Head of caudate nucleus (tissue), 42 donors: ENCODE measurements at places on chromosomes 11 and 22.

GRCh38 chr22:50490531-50491308 lies 4.1 kb downstream of the MIOX start:
- DNase-seq: no peak

DNA sequence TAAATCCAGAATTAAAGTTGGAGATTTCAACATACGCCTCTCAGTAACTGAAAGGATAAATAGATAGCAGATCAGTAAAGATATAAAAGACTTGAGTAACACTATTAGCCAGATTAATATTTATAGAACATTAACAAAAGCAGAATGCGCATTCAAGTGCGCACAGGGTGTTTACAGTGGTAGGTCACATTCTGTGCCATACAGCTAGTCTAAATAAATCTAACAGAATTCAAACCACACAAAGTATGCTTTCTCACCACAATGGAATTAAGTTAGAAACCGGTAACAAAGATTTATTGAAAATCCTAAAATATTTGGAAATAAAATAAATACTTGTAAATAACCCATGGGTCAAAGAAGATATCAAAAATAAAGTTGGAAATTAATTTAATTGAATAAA lies 341.0 kb downstream of the DYNC2H1 start:
- no peak for DNase-seq

- DNase-seq: no peak
Measured at GRCh38 chr11:63869171-63869591, 30.3 kb downstream of the MARK2 start.

DNA sequence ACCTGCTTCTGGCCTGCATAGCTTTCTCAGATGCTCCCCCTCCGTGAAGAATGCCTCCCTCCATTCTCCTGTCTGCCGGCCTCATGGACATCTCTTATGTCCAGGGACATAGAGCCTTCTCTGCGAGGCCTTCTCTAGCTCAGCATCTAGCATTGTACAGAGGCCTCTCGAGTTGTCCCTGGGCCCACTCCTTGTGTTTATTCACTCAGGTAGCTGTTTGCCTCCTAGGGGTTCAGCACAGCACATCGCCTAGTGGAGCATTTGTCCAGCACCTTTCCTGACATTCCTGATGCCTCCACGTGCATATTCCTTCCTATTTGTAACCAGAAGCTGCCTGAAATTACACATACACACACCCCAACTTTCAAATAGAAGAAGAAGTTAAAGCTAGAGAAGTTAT lies 101.3 kb downstream of the TBC1D22A start:
- no peak for DNase-seq

DNA sequence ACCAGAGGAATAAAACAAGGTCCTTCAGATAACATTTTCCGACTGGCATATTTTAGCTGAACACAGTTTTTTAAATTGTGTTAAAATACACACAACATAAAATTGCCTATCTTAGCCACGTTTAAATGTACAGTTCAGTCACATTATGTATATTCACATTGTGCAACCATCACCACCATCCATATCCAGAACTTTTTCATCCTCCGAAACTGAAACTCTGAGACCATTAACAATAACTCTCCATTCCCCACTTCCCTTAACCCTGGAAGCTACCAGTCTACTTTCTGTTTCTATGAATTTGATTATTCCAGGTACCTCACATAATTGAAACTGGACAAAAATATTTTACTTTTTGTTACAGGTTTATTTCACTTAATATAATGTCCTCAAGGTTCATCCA lies 213.3 kb downstream of the ETS1 start:
- DNase-seq: no peak

DNA sequence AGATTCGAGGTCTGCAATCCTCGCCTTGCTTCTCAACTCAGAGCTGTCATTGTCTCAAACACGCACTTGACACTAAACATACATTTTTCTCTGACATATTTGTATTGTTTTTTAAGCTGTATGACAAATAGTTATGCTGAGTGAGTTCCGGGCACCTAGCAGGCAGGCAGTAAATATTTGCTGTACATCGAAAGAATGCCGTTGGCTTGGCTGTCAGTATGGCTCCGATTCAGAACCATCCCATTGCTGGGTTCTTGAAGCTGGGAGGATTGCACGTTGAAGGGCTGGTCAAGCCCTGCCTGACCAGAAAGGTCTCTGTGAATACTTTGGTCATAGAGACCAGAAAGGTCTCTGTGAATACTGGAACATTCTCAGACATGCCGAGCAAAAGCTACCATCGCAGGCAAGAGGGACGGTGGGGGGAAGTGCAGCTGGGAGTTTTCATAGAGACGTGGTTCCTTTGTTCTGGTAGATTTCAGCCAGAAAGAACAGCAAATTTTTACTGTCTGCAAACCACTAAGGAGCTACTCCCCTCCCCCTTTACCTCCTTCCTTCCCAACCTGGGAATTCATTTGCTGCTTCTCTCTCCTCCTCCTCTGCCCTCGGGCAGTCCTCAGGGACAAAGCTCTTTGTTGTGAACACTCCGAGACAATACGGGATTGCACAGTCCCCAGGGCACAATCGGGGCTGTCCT lies 202.2 kb upstream of the SORL1-AS1 start:
- DNase-seq: no peak

- peak; percentile 2 for DNase-seq
Measured at GRCh38 chr22:30857791-30858190, 110.8 kb downstream of the MORC2 start.

DNA sequence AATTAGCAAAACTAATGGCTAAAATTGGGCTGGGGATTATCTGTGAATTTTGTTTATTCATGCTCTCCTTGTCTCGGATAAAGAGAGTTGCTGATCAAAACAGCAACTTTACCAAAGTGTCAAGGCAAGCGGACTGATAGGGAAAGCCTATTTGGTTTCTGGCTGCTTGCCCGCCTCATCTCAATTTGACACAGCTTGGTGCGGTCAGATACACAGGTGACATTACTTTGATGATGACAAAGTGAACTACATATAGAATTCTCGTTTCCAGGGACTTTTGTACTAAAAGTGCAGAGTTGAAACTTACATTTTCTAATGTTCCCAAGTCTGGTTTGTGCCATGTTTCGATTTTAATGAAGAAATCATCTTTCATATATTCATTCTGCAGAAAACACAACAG lies 22.8 kb downstream of the PITPNB start:
- DNase-seq: no peak

DNA sequence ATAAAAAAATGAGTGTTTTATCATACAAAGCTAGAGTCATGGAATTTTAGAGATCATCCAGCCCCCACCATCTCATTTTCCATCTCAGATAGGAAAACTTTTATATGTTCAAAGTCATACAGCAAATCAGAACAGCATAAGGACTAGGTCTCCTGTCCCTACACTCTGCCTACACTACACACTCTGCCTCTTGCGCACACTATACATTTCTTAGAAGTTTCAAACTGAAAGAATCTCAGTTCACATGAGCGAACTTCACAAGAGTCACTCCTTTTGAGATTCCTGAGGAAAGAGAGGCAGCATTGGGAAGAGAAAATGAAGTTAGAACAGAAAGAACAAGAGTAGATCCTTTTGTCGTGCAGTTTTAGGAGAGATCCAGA lies 36.5 kb downstream of the ART5 start:
- DNase-seq: no peak

DNA sequence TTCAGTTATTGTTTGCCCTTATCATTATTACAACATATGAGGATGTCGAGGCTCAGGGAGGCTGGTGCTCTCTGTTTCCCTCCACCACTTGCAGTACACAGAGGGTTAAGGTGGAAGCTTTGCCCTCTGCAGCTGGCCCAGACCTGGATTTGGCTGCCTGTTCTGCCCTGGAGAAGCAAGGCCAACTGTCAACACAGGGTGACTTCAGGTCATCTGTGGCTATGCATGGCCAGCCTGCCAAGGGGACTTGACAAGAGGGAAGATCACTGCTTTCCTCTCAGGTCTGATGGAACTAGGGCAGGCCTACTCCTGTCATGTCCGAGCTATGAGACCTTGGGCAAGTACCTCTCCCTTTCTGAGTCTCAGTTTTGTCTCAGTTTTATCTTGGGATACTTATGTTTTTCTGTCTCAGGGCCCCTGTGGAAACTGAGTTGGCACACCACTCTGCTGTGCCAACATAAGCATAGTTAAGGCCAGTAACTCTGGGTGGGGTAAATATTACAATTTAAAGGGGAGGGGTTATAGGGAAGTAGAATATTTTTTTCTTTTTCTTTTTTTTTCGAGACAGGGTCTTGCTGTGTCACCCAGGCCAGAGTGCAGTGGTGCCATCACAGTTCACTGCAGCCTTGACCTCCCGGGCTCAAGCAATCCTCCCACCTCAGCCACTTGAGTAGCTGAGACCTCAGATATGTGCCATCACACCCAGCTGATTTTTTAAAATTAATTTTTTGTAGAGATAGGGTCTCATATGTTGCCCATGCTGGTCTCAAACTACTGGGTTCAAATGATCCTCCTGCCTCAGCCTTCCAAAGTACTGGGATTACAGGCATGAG lies 2.4 kb upstream of the THRSP start:
- DNase-seq: no peak

DNA sequence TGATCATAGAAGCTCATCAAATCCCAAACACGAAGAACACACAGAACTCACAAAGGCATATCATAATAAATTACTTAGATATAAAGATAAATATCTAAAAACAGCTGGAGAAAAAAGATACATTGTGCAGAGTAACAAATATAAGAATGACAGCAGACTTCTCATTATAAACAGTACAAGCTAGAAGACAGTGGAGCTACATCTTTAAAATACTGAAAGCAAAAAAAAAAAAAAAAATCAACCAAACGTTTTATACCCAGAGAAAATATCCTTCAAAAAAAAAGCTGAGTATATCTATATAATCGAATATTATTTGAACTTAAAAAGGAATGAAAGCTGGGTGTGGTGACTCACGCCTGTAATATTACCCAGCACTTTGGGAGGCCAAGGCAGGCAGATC lies 90.0 kb downstream of the SBF2 start:
- DNase-seq: no peak

- no peak for DNase-seq
Measured at GRCh38 chr22:50061824-50062355, 3.8 kb upstream of the TTLL8 start.

GRCh38 chr11:57700425-57700824 lies 11.6 kb downstream of the MED19 start:
- DNase-seq: no peak

DNA sequence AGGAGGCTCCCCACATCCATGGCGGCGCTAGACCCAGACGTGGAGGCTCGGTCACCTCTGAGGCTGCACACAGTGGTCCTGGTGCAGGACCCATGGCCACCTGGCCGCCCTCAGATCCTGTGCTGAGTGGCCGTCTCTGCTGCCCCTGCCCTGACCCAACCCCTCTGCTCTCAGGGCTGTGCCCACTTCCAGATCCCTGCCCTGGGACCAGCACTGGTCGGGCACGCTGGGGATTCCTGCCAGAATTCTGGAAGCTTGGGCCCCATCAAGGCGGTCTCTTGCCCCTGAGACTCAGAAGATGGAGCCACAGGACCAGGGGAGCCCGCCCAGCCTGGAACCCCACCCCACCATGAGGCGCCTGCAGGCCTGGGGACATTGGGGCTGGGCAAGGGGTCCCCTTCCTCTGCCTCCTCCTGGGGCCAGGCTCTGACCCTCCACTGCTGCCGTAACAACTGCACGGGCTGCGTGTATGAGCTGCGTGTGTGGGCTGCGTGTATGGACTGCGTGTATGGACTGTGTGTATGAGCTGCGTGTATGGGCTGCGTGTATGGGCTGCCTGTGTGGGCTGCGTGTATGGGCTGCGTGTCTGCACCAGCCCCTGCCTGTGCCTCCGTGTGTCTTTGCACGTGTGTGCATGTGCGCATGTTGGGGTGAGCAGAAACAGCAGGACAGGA lies 48.7 kb downstream of the IGLL1 start:
- DNase-seq: no peak

GRCh38 chr11:91859666-91860065 lies 365.0 kb upstream of the FAT3 start:
- no peak for DNase-seq

DNA sequence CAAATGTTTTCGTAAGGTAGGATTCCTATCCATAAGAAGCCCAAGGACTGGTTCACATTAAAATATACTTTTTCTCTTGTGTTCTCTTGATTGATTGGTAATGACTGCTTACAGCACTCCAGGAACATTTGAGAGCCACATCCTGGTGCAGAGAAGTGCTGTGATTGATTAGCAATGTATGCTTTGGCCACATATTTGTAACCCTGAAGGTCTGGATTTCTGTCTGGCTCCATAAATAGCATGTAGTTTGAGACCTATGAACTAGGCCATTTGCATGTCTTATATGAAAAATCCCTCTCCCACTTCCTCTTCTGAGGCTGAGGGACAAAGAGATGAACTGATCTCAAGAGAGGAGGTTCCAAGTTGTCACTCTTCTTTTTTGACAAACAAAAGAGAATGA lies 49.3 kb upstream of the CD44 start:
- DNase-seq: no peak

- no peak for DNase-seq
Measured at GRCh38 chr11:104136861-104137260, 27.1 kb downstream of the PDGFD start.

GRCh38 chr11:69475866-69476471 lies 5.5 kb upstream of the LINC01488 start:
- DNase-seq: no peak

GRCh38 chr11:111629499-111629898 lies 27.2 kb downstream of the SIK2 start:
- DNase-seq: no peak

GRCh38 chr11:119676461-119677020 lies 52.5 kb downstream of the NECTIN1 start:
- DNase-seq: no peak

DNA sequence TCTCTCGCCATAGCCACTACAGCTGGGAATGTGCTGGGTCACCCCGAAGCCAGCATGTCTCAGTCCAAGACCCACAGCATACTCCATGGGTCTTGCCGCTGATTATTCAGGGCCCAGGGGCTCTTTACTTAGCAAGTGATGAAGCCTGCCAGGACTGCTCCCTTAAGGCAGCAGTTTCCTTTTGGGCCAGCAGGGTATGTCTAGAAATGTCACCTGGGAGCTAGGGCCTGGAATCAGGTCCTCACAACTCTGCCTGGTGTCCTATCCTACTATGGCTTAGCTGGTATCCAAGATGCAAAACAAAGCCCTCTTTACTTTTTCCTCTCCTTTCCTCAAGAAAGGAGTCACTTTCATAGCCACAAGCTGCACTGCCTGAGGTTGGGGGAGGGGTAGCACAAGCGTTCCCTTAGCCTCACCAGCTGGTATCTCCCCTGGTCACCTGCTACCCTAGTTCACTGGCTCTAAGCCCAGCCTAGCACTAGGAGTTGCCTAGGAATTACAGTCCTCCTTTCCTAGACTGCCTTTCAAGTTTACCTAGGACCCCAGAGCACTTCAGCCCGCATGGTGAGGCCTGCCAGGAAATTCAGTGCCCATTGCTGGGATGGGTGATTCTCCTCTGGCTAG lies 22.6 kb upstream of the NCR3LG1 start:
- DNase-seq: no peak

- DNase-seq: no peak
Measured at GRCh38 chr11:69481393-69481844, at the start of gene LINC01488. LINC01488 (plus strand) TSS chr11:69481663.

- no peak for DNase-seq
Measured at GRCh38 chr11:56716379-56716854, 17.5 kb downstream of the OR9G1 start.

GRCh38 chr11:7515447-7515886 lies 1.7 kb downstream of the PPFIBP2 start:
- no peak for DNase-seq

GRCh38 chr11:1208144-1208393 lies 14.8 kb upstream of the MUC5B start:
- no peak for DNase-seq

- no peak for DNase-seq
Measured at GRCh38 chr11:112748713-112749543, 212.3 kb upstream of the NCAM1 start.

GRCh38 chr22:26701323-26701722 lies 43.9 kb downstream of the MIAT start:
- DNase-seq: no peak
